ENCODE measurements at places on chromosomes 12 and 14.
A peak's percentile ranks its signal among the peaks of the same experiment; 100 is the strongest.

DNA sequence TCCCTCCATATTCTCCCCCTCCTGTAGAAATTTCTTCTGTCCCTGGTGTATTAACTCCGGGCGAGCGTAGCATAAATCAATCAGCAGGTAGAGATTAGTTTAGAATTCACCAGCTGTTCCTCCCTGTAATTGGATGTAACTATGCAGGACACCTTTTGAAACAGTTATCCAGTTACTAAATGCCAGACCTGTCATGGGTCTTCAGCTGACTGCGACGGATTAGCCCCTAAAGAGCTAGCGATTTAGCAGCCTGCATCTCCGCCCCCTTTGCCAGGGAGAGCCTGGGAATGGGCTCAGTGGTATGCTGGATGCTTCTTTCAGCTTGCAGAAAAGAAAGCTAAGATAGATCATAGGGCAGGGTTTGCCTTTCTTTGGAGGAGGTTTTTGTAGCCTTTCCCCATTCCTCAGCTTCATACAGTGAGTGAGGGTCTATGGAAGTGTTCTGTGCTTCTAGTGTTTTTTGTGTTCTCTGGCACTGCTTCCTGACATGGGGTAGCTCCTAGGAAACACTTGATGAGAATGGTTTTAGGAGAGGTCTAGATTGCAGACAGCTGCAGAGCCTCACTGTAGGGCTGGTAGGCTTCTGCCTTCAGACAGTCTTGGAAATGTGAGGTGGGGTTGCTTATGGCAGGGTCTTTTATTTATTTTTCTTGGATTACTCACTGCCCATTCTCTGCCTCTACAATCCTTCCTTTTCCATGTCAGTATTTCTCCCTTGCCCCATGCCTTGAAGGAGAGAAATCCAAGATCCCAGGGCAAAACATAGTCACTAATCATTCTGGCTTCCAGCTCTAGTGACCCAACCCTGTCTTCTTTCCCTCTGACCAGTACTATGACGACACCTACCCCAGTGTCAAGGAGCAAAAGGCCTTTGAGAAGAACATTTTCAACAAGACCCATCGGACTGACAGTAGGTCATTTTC lies 16.7 kb downstream of the COPZ1 start:
- DNase-seq: no peak

DNA sequence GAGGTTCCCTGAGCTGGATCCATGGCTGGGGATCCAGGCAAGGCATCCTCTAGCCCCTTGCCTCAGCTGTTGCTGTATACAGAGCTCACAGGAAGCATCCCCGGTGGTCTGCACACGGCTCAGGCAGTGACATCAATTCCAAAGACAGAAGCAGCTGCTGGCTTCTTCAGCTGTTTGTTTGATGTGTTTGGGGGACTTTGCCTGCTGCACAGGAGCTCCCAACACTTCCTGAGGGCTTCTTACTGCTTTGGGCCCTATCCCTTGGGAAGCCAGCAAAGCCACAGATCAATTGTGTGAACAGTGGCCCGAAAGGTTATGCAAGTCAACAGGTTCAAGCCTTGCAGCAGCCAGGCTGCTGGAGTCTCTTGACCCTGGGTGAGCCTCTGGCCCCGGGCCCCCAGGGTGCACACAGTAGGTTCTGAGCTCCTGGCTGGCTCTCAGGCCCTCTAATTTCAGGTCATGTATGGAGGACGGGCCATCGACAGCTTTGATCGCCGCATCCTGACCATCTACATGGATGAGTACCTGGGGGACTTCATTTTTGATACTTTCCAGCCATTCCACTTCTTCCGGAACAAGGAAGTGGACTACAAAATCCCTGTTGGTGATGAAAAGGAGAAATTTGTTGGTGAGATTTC lies 42.6 kb downstream of the CCDC92 start:
- no peak for DNase-seq

DNA sequence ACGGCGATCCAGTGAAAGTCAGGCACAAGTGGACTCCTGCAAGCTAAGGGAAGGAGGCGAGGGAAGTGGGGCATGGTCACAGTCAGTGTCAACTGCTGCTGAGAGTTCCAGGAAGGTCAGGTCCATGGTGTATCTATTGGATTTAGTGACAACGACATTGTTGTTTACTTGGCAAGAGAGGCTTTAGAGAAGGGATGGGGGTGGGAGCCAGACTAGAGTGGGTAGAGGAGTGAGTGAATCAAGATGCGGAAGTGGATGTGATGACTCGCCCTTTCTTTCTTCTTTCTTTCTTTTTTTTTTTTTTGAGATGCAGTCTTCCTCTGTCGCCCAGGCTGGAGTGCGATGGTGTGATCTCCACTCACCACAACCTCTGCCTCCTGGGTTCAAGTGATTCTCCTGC lies 12.5 kb downstream of the P2RX7 start:
- no peak for DNase-seq

- DNase-seq: no peak
Observed at GRCh38 chr12:30850684-30851083, 75.9 kb upstream of the TSPAN11 start.

DNA sequence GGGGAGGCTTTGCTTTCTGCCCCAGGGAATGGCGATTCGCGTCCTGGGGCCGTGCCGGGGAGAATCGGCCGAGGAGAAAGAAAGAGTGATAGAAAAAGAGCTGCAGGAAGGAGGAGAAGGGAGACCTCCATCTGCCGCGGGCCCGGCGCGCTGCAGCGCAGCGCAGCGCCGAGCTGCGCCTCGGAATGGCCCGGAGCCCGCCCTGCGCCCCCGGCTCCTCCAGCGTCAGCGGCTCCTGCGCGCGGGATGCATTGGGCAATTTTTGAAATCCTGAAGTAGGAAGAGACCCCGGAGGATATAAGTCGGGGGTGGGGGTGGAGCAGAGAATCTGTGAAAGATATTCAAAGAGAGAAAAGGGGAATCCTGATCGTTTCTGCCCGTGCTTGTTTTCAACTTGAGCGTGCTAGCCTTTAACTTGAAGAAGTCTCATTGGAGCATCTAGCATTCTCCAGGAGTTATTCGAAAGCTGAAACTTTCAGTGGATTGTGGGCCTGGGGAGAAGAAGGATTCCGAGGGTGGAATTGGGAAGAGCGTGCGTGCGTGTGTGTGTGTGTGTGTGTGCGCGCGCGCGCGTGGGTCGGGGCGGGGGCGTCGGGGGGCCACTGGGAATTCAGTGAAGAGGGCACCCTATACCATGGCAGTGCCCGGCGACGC lies 441 bp downstream of the PDE3A start:
- no peak for DNase-seq

- no peak for DNase-seq
Observed at GRCh38 chr14:30580616-30581282, 21.8 kb downstream of the G2E3 start.

GRCh38 chr14:75578786-75579337 lies 442 bp downstream of the FLVCR2 start:
- DNase-seq: peak; percentile 14

GRCh38 chr12:121712461-121713256 lies at the start of gene TMEM120B:
TSS of gene TMEM120B (plus strand) at chr12:121712752. CDS start at chr12:121712896, 144 bp downstream.
- DNase-seq: no peak

Measured in kidney epithelial cell (primary cell).